ENCODE measurements at places on chromosomes 4 and X.

- H3K27me3 ChIP-seq, result peaks cover 6% of the 10 kb centered on the region
- no peak overlapping the region for H3K27ac ChIP-seq
- no peak overlapping the region for H3K4me3 ChIP-seq
- no peaks in the 10 kb centered on the region for H3K36me3 ChIP-seq
- DNase-seq, result no peak
These were observed 148.8 kb upstream of the TBL1X start for GRCh38 chrX:9316096-9316495.

GRCh38 chr4:71604785-71605184, 179.1 kb downstream of the GC start:
- no peaks in the 10 kb centered on the region for H3K4me1 ChIP-seq
- no peak overlapping the region for H3K4me3 ChIP-seq
- H3K27me3 ChIP-seq, result no peaks in the 10 kb centered on the region
- no peak overlapping the region for H3K27ac ChIP-seq
- no peak for DNase-seq
- H3K36me3 ChIP-seq, result no peaks in the 10 kb centered on the region

DNA sequence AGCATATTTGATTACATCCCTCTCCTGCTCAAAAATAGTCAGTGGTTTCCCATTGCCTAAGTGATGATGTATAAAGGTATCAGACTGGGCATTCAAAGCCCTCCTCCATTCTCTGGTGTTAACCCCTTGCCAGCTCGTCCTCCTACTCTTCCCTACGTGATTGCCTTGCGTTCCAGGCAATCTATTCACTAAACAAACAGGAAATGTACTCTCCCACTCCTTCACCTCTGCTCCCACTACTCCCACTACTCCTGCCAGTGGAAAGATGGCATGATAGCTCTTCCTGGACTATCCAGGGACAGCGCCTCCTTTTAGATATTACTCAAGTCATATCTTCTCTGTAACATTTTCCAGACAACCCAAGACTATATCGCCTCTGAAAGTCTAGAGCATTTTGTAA, 5.8 kb downstream of the DGAT2L6 start:
- no peaks in the 10 kb centered on the region for H3K36me3 ChIP-seq
- H3K4me1 ChIP-seq, result no peaks in the 10 kb centered on the region
- H3K27me3 ChIP-seq, result peaks cover 4% of the 10 kb centered on the region

- H3K27me3 ChIP-seq, result no peaks in the 10 kb centered on the region
- H3K27ac ChIP-seq, result no peak overlapping the region
- DNase-seq, result no peak
- H3K36me3 ChIP-seq, result no peaks in the 10 kb centered on the region
- no peaks in the 10 kb centered on the region for H3K4me1 ChIP-seq
These were observed 422.3 kb downstream of the STPG2 start for GRCh38 chr4:97720869-97721432.

- no peaks in the 10 kb centered on the region for H3K4me1 ChIP-seq
- peaks cover 4% of the 10 kb centered on the region for H3K27me3 ChIP-seq
- no peak overlapping the region for H3K27ac ChIP-seq
- no peak overlapping the region for H3K4me3 ChIP-seq
These were observed 139.6 kb upstream of the SMIM31 start for GRCh38 chr4:164614329-164614728.

DNA sequence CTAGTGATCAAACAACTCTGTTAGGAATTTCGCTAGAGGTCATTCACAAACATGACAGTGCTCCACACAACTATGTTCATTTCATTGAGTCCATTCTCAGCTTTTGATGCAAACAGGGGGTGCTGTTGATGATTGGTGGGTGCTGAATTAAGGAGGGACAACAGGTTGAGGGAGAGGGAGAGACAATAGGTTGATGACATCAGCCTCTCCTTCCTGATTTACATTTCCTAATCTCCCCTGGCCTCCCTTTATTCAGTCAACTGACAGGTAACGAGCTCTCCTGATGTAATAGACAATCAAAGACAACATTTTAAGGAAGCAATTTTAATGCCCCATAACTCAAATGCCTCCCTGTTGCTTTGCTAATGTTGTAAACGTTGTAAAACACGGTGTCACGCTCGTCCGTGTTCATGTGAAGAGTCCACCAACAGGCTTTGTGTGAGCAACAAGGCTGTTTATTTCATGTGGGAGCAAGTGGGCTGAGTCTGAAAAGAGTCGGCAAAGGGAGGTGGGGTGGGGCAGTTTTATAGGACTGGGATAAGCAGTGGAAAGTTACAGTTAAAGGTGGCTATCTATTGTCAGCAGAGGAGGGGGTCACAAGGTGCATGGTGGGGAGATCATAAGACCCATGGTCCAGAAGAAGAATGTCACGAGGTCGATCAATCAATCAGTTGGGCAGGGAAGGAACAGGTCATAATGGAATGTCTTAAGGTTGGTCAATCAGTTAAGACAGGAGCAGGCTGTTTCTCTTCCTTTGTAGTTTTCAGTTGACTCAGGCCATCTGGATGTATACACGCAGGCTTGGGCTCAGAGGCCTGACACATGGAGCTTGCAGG, 4.8 kb upstream of the GAR1 start:
- H3K4me1 ChIP-seq, result peaks cover 12% of the 10 kb centered on the region
- H3K27ac ChIP-seq, result no peak overlapping the region
- H3K36me3 ChIP-seq, result no peaks in the 10 kb centered on the region
- no peak overlapping the region for H3K4me3 ChIP-seq

GRCh38 chr4:47238667-47239066, 207.3 kb downstream of the GABRB1 start:
- no peaks in the 10 kb centered on the region for H3K4me1 ChIP-seq
- H3K27me3 ChIP-seq, result no peaks in the 10 kb centered on the region
- DNase-seq, result no peak
- H3K36me3 ChIP-seq, result no peaks in the 10 kb centered on the region
- no peak overlapping the region for H3K4me3 ChIP-seq

DNA sequence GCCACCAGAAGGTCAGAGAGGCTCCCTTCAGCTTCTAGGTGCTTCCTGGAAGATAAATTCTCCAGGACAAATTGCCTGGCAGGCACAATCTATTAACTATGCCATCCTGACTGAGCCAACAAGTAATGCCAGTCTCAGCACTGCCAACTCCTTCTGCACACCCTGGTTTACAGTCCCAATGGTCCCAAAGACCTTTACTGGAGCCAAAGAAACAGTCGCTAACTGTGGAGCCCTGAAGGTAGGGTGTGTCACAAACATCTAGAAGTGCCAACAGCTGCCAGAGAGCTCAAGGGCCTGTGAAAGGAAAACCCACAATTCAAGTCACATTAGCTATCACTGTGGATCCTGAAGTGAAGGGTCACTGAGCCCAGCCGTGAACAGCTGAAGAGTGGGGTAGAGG, 34.9 kb upstream of the CITED1 start:
- DNase-seq, result no peak
- H3K27ac ChIP-seq, result no peak overlapping the region
- no peak overlapping the region for H3K4me3 ChIP-seq
- H3K4me1 ChIP-seq, result no peaks in the 10 kb centered on the region
- H3K36me3 ChIP-seq, result no peaks in the 10 kb centered on the region

DNA sequence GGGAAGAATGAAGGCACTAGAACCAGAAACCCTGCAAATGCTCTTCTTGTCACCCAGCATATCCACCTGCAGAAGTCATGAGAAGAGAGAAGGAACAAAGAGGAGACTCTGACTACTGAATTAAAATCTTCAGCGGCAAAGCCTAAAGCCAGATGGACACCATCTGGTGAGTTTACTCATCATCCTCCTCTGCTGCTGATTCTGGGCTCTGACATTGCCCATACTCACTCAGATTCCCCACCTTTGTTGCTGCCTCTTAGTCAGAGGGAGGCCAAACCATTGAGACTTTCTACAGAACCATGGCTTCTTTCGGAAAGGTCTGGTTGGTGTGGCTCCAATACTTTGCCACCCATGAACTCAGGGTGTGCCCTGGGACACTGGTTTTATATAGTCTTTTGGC, 181.7 kb downstream of the AR start:
- peak overlapping the region; percentile 63 for H3K27ac ChIP-seq
- DNase-seq, result no peak
- peaks cover 2% of the 10 kb centered on the region for H3K27me3 ChIP-seq
- no peaks in the 10 kb centered on the region for H3K36me3 ChIP-seq

DNA sequence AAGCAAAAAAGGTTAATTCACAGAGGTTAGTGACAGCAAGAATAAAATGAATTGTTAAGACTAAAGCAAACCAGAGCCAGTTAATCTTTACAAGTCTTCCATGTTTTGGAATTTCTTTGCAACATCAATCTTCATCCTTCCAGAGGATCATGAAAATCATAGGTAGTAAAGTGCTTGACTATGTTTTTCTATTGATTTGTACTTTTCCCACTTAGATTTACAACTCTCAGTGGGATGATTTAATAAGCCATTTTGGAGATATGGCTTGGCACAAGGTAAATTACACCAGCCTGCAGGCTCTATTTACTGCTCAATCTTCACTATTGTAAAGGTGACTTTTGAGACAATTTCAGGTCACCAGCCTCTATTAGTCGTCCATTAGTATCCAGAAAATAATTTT, 26.5 kb downstream of the MSL3 start:
- H3K27me3 ChIP-seq, result no peaks in the 10 kb centered on the region
- peaks cover 16% of the 10 kb centered on the region for H3K4me1 ChIP-seq
- no peak overlapping the region for H3K27ac ChIP-seq
- no peak for DNase-seq

GRCh38 chr4:7426525-7427171, 8.1 kb downstream of the PSAPL1 start:
- DNase-seq, result no peak
- H3K27ac ChIP-seq, result no peak overlapping the region
- H3K27me3 ChIP-seq, result peaks cover 15% of the 10 kb centered on the region
- no peak overlapping the region for H3K4me3 ChIP-seq
